ENCODE measurements at places on chromosomes 6 and 20.
A peak's percentile ranks its signal among the peaks of the same experiment; 100 is the strongest.

GRCh38 chr20:44615169-44615791 is 32.9 kb downstream of the PKIG start:
- DNase-seq = no peak

GRCh38 chr6:113317442-113317841 is 539.7 kb upstream of the MARCKS start:
- no peak for DNase-seq

DNA sequence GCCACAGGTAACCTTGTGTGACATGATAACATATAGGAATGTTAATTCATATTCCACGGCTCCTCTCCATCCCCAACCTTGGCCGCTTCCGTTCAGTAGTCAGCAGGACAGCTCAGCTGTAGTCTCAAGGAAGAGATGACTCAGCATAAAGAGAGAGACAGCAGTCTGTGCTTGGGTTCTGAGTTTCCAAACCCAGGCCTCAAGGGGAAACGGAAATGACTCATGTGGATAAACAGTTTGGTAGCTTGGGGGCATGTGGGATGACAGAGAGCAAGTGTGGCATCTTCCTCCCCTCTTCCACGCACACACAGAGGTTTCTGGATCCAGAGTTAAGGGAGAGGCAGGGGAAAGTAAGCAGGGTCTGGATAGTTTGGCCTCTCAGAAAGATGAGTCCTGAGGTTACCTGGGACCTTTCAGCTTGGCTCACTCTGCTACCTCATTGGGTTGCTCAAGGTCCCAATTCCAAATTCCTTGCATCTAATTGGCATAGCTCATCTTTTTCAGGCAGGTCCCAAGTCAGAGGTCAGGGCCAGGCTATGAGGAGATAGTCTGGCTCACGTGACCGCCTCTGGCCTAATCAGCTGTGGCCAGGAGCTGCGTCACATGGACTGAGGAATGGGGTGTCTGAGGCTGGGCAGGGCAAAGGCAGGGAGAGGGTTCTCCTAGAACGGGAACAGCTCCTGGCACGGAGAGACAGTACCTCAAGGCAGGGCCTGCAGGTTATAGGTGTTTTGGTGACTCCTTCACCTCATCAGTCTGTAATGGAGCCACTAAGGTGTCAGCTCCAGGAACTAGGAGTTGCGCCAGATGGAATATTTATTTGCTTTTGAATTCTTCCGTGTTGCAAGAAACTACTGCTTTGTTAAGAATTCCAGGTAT is 36.5 kb upstream of the MLN start:
- DNase-seq = peak; percentile 85

- no peak for DNase-seq
These were observed 169.7 kb downstream of the EYA4 start for GRCh38 chr6:133410638-133411435.

DNA sequence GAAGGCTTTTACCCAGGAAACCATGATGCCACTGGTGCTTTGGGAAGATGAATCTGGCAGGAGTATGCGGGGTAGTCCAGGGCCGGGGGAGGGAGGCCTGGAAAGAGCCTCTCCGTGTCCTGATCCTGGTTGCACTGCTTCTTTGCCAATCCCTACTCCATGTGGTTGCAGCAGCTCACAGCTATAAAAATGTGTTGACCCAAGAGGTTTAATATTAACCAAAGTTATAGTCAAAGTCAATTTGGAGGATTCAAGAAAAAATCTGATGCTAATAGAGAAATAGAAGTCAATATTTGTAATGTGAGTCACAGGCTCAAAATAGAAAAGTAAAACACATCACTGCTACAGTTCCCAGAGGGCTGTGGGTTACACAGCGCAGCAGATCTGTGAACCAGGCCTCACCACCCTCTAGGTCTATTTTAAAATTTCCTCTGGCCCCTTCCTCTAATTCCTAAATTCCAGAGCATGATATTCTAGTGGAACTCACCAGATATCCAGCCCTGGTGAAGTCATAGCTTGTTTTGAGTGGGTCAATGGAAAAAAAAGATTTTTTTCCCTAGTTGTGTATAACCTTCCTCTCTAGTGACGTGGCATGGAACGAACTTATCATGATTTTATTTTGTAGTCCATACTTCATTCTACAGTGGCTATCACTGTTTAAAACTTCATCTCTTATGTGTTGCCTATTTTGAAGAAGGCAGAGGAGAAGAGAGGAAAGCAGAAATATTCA is 63.2 kb upstream of the BMP2 start:
- peak; percentile 21 for DNase-seq

DNA sequence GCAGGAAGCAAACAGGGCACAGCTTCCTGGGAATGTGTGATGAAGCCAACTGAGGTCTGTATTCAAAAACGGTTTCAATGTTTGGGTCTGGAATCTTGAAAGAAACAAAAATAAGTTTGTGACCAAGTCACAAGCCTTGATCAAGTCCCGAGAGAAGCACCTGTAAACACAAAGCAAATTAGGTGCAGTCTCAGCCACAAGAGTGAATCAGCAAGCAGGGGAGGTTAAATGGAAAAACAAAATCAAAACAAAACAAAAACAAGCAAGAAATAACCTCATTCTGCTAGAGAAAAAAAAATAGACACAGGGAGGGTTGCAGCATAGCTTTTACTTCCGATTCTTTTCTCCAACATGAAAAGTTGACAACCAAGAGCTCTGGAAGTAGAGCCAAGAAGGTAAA is 201.7 kb downstream of the CLIC5 start:
- no peak for DNase-seq

DNA sequence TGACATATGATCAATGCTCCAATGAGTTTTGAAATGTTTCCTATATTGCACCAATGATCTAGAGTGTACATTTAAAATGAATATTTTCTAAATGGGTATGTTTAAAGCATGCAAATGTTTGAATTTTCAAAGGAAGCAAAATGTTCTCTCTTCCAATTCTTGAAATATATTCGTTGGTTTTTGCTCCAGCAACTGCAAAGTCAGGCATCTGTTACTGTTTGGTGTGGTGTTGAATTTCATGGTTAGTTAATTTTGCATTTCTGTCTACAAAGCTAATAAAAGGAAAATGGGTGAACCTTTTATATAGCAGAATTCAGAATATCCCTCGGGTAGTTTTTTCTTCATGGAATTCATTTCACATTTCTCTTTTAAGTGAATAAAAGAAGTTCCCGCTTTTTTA is 1018.3 kb downstream of the GRIK2 start:
- no peak for DNase-seq

DNA sequence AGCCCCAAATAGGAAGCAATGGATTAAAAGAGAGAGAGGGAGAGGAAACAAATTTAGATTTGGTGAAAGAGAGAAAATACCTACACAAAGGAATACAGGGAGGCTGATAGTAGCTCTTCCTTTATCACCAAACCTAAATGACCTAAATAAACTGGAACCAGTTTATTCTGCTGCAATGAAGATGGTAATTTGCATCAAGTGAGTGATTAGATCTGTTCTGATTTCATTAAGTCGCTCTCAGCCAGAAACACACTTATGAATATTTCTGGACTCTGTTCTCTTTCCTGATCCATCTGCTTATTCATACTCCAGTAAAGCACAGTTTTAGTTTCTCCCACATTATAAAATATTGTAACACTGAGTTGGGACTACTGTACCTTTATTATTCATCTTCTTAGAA is 83.4 kb upstream of the BMP5 start:
- no peak for DNase-seq

GRCh38 chr6:92944132-92944531 is 475.2 kb downstream of the EPHA7 start:
- DNase-seq = no peak

DNA sequence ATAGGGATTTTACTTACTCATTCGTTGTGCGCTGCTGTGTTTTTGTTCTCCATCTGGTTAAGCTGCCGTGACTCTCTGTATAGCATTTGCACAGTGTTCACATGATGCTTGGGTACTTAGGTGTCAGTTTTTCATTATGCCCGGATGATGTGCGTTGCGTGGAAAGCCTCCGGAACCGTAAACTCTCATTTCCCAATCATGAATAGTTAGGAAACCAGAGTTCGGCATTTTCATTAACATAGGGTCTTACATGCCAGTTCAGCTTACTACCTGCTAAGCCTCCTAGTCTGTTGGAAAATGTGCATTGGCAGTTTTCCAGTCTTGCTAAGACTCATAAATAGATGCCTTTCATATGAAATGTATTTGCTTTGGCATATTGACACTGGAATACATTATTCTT is 483.4 kb upstream of the FLRT3 start:
- DNase-seq = no peak

DNA sequence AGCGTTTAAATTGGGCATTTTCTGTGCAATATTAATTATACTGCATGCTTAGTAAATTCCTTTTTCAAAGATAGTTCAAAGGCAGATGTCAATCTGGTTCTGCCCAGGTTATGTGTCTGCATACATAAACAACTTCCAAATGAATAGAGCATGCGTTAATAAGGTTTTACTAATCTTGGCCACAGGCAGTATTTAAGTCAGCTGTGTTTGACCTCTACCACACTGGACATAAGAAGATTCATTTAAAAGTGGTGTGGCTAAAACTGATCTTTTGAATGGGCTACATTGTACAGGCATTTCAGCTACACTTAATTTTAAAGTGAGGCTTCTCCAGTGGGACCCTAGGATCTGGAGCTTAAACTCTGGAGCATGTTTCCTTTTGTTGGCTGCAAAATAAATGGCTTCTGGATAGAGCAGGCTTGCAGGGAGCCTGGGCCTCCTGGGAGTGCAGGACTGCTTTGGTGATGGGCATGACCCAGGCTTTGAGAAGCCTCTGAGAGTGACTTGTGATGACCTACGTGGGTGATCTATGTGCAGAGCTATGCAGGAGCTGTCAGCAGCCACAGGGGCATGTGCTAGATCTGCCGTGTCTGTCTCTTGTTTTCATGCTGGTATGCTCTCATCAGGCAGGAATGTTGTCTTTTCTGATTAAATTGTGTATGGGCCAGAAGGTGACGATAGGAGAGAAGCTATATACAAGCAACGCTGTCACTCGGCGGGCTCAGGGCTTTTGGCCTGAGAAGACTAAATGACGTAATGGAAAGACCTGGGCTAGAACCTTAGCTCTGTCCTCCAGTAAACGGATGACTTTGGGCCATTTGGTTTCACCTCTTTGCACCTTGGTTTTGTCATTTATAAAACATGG is 331.2 kb downstream of the QKI start:
- peak; percentile 47 for DNase-seq

GRCh38 chr6:75128878-75129570 is 76.8 kb downstream of the COL12A1 start:
- no peak for DNase-seq

- no peak for DNase-seq
These were observed 151.1 kb upstream of the HCRTR2 start for GRCh38 chr6:55023230-55023629.

DNA sequence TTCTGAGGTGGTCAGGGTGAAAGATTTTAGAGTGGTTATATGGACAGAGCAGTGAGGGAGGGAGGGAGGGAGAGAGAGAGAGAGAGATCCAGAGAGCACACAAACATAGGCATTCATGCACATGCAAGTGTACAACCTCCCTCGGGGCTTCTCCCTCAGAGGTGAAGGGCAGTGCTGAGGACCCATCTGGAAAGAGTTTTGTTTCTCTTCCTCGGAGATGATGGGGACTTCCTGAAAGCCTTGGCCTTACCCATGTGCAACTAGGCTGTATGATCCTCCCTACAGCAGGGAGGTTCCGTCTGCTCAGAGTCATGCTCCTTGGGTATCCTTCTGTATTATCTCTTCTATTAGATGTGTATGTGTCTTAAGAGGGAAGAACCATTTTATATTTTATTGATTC is 21.4 kb upstream of the TSPYL1 start:
- DNase-seq = no peak

DNA sequence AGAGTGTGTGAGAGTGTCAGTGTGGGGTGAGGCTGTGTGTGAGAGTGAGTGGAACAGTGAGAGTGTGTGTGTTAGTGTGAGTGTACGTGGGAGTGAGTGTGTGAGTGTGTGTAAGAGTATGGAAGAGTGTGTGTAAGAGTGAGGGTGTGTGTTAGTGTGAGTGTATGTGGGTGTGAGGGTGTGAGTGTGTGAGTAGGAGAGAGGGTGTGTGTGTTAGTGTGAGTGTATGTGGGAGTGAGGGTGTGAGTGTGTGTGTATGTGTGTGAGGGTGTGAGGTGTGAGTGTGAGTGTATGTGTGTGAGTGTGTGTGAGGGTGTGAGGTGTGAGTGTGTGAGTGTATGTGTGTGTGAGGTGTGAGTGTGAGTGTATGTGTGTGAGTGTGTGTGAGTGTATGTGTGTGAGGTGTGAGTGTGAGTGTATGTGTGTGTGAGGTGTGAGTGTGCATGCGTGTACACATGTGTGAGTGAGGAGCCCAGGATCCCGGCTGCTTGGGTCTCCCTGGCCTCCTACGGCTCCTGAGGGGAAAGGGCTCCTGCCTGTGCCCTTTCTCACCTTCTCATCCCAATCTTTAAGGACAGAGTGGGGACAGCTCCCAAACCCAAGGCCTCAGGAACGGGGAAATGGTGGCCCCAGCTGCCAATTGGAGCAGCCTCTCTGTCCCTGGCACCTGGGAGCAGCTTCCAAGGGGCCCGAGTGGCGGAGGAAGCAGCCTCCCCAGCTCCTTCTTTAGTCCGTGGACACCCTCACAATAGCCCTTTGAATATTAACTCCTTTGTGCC is 100.2 kb downstream of the PSMB1 start:
- no peak for DNase-seq

DNA sequence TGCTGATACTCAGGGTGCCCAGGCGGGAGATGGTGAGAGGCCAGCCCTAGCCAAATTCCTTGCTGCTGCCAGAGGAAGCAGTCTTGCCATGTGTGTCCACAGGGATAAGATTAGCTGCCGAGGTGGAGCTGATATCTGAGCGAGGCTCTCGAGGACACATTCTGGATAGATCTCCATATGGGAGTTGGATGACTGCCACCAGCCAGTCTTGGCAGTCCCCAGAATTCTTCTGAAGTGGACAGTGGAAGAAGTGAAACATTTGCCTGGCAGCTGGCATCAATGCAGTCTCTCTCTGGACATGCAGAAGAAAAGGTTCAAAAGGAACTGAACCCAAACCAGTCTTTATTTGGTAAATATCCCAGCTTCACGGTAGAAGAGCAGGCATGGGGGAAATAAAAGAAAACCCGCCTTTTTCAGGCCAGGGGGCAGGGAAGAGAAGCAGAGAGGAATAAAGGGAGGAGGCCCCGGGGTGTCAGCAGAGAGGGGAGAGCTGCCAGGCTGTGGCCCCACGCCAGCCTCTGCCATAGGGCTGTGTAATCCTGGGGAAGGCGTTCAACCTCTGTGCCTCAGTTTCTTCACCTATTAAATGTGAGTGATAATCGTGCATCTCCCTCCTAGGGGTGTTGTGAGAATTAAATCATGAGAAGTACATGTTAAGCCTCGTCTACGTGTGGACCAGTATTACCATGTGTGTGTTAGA is 3.7 kb upstream of the FUCA2 start:
- no peak for DNase-seq

DNA sequence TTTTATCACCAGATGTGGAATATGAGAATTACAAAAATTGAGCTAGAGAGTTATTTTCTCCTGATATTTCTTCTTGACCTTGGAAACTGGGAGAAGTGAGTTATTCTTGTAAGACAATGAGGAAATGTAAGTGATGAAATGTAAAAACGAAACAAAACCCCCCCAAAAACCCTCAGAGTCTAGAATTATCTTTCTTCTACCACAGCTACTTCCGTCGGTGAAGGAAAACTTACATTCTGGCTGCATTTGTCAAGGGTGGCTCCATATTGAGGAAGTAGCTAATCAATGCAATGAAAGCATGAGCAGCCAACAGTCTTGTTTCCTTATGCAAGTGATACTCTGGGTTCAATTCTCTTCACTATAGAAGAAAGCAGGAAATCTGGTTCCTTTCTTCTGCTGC is 661.7 kb upstream of the CITED2 start:
- DNase-seq = no peak

- no peak for DNase-seq
These were observed 74.4 kb downstream of the MBOAT1 start for GRCh38 chr6:20137837-20138236.

- no peak for DNase-seq
These were observed 128.6 kb upstream of the LRFN2 start for GRCh38 chr6:40715570-40716403.

All from AG04450 (cell line).